IMR-90 (cell line): ENCODE measurements at places on chromosomes 2 and 18. TPM values are rescaled to one million over a fixed set of nuclear protein-coding genes. Genes with fewer than 3 reads are reported as not detected.

- H3K4me3 ChIP-seq = no peak overlapping the region
- H3K4me1 ChIP-seq = peaks cover 2% of the 10 kb centered on the region; the same call in 1 of the 2 replicates
- DNase-seq = no peak
- H3K36me3 ChIP-seq = no peaks in the 10 kb centered on the region
Observed at GRCh38 chr2:232367016-232367415, 11.5 kb upstream of the ALPP start.

GRCh38 chr2:234092344-234092743, 41.8 kb downstream of the SPP2 start:
- no peak for DNase-seq
- no peaks in the 10 kb centered on the region for H3K36me3 ChIP-seq
- H3K4me3 ChIP-seq = no peak overlapping the region

DNA sequence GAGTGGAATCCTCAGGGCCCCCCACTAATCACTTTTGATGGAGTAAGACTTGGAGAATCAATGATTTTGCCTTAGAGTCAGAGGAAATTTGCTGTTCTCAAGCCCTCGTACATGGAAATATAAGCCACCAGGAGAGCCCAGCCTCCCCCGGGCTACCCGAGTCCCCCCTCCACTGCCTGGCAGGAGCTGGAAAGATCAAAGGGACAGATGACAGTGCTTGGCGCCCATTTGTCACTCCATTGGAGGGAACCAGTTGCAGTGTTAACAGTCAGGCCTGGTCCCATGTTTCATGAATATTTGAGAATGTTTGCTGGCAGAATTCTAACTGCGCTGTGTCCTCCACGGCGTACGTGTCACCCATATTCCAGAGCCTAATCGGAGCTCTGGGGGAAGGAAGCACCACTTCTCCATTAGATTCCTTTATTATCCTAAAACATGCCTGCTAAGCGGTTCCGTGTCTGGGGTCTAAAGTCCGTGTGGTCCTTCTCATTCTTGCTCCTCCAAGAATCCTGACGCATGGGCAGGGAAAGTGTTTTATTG, 202.4 kb downstream of the KLHL29 start:
- H3K27ac ChIP-seq = no peak overlapping the region
- H3K27me3 ChIP-seq = no peaks in the 10 kb centered on the region
- H3K4me1 ChIP-seq = no peaks in the 10 kb centered on the region

- no peak overlapping the region for H3K4me3 ChIP-seq
- no peak for DNase-seq
- H3K27ac ChIP-seq = no peak overlapping the region
- no peaks in the 10 kb centered on the region for H3K4me1 ChIP-seq
- no peaks in the 10 kb centered on the region for H3K36me3 ChIP-seq
- H3K27me3 ChIP-seq = no peaks in the 10 kb centered on the region
Observed at GRCh38 chr18:56902653-56903052, 244.2 kb upstream of the BOD1L2 start.

DNA sequence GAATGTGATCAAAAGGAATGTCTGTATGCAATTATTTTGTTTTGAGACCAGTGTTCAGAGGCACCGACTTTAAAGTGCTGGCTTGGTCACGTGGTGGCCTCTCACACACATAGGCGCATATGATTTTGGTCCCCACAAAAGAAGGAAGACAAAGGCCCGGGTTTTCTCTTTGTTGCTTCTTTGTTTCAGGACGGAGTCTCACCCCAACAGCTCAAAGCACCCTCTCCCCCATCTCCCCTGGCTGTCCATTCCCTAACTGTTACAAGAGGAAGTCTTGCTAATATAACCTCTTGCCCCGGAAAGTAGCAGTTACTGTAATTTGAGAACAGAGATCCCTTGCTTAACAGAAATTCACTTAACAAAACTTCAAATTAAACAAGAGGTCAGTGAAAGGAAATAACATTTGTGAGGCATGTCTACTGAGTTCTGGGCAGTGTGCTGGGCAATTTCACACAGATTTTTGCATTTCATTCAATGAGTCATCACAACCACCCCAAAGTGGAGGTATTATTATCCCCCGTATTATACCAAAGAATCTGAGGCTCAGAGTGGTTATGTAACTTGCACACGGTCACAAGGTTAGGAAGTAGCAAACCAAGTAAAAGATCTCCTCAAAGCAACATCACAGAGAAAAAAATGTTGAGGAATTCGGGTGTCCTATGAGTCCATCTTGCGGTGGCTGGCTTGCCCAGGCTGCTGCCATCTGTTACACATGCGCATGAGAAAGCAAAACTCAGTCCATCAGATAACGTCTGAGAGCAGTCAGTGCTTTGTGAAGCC, 75.8 kb downstream of the SDC1 start:
- peak overlapping the region; percentile 72 for H3K27ac ChIP-seq
- H3K36me3 ChIP-seq = no peaks in the 10 kb centered on the region
- no peaks in the 10 kb centered on the region for H3K27me3 ChIP-seq
- peak; percentile 89 for DNase-seq

Gene MATN3
- 0.90 and 1.1 TPM in 2 replicates for total RNA-seq

DNA sequence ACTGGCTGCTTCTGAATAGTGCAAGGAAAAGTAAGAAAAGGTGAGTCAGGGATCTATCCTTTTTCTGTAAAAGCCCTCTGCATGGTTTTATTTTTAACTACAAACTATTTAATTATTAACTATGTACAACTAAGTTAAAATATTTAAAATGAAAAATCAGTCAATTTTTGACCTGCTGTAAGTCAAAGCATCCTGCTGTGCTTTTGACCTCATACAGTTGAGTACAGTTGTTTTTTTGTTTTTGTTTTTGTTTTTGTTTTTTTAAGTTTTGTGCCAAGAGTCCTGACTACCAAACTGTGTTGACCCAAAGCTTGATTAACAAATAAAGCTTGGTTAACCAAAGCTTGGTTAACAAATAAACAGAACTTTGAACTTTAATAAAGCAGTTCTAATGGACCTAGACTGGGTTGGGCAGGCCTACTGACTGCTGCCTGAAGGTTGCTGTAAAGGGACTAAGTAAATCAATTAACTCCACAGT, at the start of gene ACMSD:
ACMSD (plus strand) TSS at position 474 of the 478 bp plus-strand sequence. CDS start 67 bp downstream, outside the sequence.
- H3K27me3 ChIP-seq = 0 out of 2 replicates have a peak, but pooled peaks cover 2% of the 10 kb centered on the region
- DNase-seq = no peak
- no peaks in the 10 kb centered on the region for H3K36me3 ChIP-seq
- H3K27ac ChIP-seq = no peak within 1 kb of the TSS
- no peak within 1 kb of the TSS for H3K4me3 ChIP-seq

GRCh38 chr2:72512376-72512775, 313.5 kb downstream of the EXOC6B start:
- H3K36me3 ChIP-seq = no peaks in the 10 kb centered on the region
- H3K27me3 ChIP-seq = no peaks in the 10 kb centered on the region
- DNase-seq = no peak
- H3K27ac ChIP-seq = no peak overlapping the region

DNA sequence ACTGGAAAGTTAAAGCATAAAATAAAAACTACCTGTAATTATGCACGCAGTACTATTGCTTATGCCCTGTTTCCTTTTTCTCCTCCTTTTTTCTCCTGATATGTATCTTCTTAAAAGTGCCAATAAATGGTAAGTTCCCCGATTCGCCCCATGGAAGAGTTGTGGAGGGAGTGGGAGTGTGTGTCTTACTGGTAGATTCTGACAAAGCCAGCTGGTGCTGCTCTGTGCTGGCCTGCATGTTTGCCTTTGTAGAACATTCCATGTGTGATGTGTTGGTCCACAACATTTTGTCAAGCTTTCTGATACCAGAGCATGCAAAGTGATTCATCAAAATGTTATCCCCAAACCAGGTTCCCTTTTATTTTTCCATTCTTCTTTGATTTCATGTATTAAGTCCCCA, 356.9 kb upstream of the RAB12 start:
- no peaks in the 10 kb centered on the region for H3K27me3 ChIP-seq
- no peak overlapping the region for H3K4me3 ChIP-seq

Gene SERPINB10
- total RNA-seq = not detected in 2 replicates

Gene AGXT
- not detected in 2 replicates for total RNA-seq

GRCh38 chr2:160970052-160970965, 189.9 kb upstream of the TANK start:
- peaks cover 2% of the 10 kb centered on the region; the same call in 1 of the 2 replicates for H3K4me1 ChIP-seq
- H3K27ac ChIP-seq = peak overlapping the region; percentile 57; the same call in 1 of the 2 replicates
- H3K36me3 ChIP-seq = no peaks in the 10 kb centered on the region
- H3K27me3 ChIP-seq = no peaks in the 10 kb centered on the region

Gene POTEJ
- not detected in 2 replicates for total RNA-seq

- DNase-seq = no peak
- H3K4me1 ChIP-seq = no peaks in the 10 kb centered on the region
- H3K27ac ChIP-seq = no peak overlapping the region
- H3K27me3 ChIP-seq = peaks cover 23% of the 10 kb centered on the region
Observed at GRCh38 chr2:10522726-10523405, 74.7 kb upstream of the ODC1 start.

Gene CRYBA2
- total RNA-seq = not detected in 2 replicates

Gene EVX2
- total RNA-seq = not detected in 2 replicates

Gene ZFP36L2
- 1.8 and 2.2 TPM in 2 replicates for total RNA-seq

DNA sequence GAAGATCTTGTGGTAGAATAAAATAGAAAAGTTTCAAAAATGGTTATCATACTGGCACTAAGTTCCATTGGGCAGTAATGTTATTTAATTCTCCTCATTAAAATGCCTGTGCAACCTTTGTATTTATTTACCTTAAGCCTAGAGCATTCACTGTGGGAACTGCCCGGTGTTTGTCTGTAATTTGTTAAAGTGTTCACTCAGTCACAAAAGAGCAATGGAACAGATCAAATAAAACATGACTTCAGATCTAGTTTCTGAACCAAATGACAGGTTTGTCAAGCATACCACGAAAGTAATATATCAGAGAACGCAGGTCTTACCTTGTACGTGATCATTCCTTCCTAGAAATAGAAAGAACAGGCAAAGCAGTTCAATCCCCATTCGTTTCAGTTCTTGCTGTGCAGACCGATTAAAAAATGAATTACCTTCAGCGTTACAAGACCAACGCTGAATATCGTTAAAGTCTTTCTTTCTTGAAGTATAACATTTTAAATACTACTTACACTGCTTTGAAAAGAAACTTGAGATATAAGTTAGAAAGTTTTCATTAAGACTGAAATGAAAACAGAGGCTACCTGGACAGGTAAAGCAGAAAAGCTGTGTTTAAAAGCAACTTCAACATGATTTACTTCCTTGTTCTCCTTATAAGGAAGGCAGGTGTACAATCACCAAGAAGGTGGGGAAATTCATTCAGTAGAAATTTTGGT, at the start of gene ITGB6:
ITGB6 (minus strand) TSS at position 590 of the 707 bp plus-strand sequence; CDS start at position 381, 209 bp downstream.
- H3K27me3 ChIP-seq = no peaks in the 10 kb centered on the region
- no peak for DNase-seq
- H3K4me1 ChIP-seq = peaks cover 6% of the 10 kb centered on the region
- H3K36me3 ChIP-seq = no peaks in the 10 kb centered on the region
- H3K27ac ChIP-seq = no peak within 1 kb of the TSS
- no peak within 1 kb of the TSS for H3K4me3 ChIP-seq

GRCh38 chr2:9010866-9011265, 7.4 kb upstream of the MBOAT2 start:
- DNase-seq = peak; percentile 86
- H3K27me3 ChIP-seq = peaks cover 6% of the 10 kb centered on the region
- no peak overlapping the region for H3K4me3 ChIP-seq
- peaks cover 5% of the 10 kb centered on the region for H3K4me1 ChIP-seq
- no peaks in the 10 kb centered on the region for H3K36me3 ChIP-seq
- no peak overlapping the region for H3K27ac ChIP-seq

Gene LRRTM1
- total RNA-seq = not detected in 2 replicates

GRCh38 chr2:84700006-84700405, 180.9 kb downstream of the TRABD2A start:
- H3K36me3 ChIP-seq = no peaks in the 10 kb centered on the region
- H3K27ac ChIP-seq = no peak overlapping the region
- H3K4me3 ChIP-seq = no peak overlapping the region
- peaks cover 11% of the 10 kb centered on the region for H3K4me1 ChIP-seq
- DNase-seq = peak; percentile 48

DNA sequence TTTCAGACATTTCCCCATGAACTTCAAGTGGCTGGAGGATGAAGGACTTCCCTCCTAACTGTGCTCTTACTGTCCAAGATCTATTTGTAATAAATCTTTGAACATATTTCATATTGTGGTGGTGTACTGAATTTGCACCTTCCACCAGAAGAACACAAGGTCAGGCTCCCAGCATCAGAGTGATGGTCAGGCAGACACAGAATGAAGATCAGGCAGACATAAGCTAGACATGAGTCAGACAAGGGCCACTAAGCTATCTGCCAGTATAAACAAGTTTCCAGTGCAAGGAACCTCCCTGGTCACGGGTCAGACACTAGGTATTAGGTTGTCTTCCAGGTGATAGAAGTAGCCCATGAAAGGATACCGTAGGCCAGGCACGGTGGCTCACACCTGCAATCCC, 20.0 kb downstream of the AQP12B start:
- peaks cover 8% of the 10 kb centered on the region; the same call in 1 of the 2 replicates for H3K27me3 ChIP-seq
- H3K27ac ChIP-seq = no peak overlapping the region
- H3K4me3 ChIP-seq = no peak overlapping the region
- DNase-seq = no peak
- H3K36me3 ChIP-seq = no peaks in the 10 kb centered on the region
- H3K4me1 ChIP-seq = no peaks in the 10 kb centered on the region

- no peaks in the 10 kb centered on the region; the same call in 1 of the 2 replicates for H3K27me3 ChIP-seq
- H3K36me3 ChIP-seq = no peaks in the 10 kb centered on the region
- peak; percentile 2 for DNase-seq
- H3K27ac ChIP-seq = no peak overlapping the region
- no peak overlapping the region for H3K4me3 ChIP-seq
- H3K4me1 ChIP-seq = peaks cover 2% of the 10 kb centered on the region; the same call in 1 of the 2 replicates
Observed at GRCh38 chr18:45522371-45522770, 92.9 kb upstream of the SLC14A2 start.

DNA sequence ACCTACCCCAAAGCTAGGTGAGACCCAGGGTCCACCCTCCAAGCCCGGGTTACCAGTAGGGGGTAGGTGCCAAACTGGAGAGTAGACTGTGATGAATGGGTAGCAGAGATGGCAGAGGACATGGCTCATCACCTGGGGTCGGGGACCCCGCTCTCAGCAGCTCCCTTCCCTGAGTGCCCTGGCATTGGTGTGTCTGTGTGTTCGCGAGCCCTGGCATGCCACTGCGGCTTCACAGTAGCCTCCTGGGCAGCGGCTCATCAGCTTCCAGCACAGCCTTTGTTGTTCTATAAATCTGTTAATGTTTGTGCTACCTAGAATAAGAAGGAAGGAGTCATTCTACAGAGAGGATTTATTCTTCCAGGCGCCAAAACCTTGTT, 62.6 kb upstream of the ALPP start:
- H3K4me3 ChIP-seq = no peak overlapping the region
- no peaks in the 10 kb centered on the region for H3K27me3 ChIP-seq
- no peak overlapping the region for H3K27ac ChIP-seq
- no peaks in the 10 kb centered on the region for H3K36me3 ChIP-seq

- peaks cover 10% of the 10 kb centered on the region for H3K4me1 ChIP-seq
- H3K27ac ChIP-seq = no peak overlapping the region
- H3K4me3 ChIP-seq = no peak overlapping the region
- no peak for DNase-seq
- no peaks in the 10 kb centered on the region for H3K36me3 ChIP-seq
- H3K27me3 ChIP-seq = no peaks in the 10 kb centered on the region
Observed at GRCh38 chr18:26468931-26469340, 79.4 kb downstream of the KCTD1 start.

Gene SYT4
- not detected in 2 replicates for total RNA-seq

DNA sequence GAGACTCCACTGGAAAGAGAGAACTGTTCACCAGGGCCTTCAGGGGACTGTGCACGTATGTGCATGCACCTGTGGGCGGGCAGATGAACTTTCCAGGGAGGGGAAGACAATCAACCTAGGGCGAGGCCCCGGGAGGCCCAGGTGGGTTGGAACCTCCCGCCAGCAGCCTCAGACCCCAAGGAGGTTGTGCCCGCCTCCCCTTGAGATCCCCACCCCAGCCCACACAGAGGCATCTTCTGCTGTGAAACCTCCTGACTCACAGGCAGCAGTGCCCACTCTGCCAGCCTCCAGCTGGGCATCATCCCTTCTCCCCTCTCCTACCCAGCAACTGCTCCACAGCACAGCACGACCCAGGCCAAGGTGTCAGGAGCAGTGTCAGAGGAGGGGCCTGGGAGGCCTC, 54.4 kb downstream of the FAM178B start:
- no peaks in the 10 kb centered on the region for H3K4me1 ChIP-seq
- no peak overlapping the region for H3K4me3 ChIP-seq
- no peaks in the 10 kb centered on the region for H3K36me3 ChIP-seq
